Hematopoietic multipotent progenitor cell treated with erythropoietin and hydrocortisone succinate and interleukin-3 and kit ligand, for 4 days (in vitro differentiated cells): ENCODE measurements at places on chromosomes 4 and X.

DNA sequence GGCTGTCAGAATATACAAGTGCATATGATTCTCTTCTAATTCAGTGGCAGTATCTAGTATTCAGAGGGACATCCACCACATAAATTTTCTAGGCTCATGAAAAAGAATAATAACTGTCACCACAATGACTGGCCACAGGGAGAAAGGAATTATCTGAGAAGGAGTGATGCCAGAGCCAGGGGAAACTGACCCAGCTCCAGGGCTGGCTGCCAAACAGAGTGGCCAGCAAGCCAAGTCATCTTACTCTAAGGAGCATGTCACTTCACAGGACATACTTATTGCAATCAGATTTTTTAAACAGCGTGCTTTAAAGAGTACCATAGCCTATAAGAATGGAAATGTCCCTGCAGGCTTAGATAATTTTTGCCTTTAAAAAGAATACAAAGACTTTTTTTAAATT lies 5.8 kb upstream of the SEPTIN11 start:
- DNase-seq: no peak

- DNase-seq: no peak
Measured at GRCh38 chr4:88759039-88759894, 61.6 kb upstream of the NAP1L5 start.

DNA sequence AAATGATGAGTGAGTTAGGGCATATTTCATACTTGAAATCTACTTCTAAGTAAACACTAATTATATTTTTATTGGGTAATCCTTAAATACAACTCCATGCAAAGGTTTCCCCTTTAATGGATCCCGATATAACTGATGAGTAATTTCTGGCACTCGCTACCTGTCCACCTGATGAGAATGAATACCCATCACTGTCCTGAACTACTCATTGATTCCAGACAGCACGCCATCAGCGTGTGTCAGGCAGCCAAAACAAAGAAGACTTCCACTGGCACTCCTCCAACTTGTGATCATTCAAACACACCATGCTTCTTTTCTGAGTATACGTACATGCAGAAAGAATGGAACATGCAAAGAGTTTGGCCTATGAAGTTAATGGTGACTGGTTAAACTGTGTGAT lies 69.4 kb downstream of the HCCS start:
- no peak for DNase-seq

DNA sequence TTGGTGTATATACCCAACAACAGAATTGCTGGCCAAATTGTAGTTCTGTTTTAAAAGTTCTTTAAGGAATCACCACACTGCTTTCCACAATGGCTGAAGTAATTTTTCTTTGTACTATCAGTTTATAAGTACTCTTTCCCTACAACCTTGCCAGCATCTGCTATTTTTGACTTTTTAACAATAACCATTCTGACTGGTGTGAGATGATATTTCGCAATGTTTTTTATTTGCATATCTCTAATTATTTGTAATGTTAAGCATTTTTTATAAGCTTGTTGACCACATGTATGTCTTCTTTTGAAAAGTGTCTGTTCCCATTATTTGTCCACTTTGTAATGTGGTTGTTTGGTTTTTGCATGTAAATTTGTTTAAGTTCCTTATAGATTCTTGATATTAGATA lies 509.9 kb upstream of the POU3F4 start:
- DNase-seq: no peak

- DNase-seq: no peak
Measured at GRCh38 chrX:15909605-15910004, 55.0 kb upstream of the AP1S2 start.

GRCh38 chrX:153933748-153934147 lies 1.1 kb downstream of the NAA10 start:
- no peak for DNase-seq

DNA sequence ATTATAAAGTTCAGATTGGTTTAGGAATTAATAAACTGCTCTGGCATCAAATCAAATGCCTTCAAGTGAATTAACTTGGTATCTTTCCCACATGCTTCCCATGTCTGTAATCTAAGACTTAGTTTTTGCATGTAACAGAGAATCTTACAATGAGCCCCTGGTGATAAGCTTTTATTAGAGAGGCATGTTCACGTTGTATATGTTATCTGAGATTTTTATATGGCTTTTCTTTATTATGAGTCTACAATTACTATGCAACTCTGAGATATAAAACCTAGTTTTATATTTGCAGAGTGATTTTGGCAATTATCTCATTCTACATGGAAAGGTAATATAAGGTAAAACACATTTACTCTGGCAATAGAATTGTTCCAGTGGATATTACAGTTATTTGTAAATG lies 1578.4 kb upstream of the IGFBP7 start:
- no peak for DNase-seq

GRCh38 chr4:180106122-180106521 lies 2137.1 kb upstream of the TENM3 start:
- DNase-seq: no peak

DNA sequence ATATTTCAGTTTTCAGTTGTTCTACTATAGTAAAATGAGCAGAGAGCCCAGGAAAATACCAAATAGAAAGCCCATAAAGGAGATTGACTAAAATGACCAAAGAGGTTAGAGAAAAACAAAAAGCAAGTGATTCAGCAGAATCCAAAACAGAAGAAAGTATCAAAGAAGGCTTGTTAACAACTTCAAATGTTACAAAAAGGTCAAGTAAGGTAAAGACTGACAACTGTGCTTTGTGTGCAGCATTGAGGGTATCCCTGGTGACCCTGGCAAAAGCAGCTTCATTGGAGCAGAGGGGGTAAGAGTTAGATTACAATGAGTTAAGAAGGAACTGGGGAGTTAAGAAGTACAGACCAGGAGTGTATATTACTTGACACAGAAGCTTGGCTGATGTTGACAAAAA lies 317.9 kb downstream of the OPHN1 start:
- no peak for DNase-seq
